ENCODE measurements at places on chromosomes 6 and 20.

DNA sequence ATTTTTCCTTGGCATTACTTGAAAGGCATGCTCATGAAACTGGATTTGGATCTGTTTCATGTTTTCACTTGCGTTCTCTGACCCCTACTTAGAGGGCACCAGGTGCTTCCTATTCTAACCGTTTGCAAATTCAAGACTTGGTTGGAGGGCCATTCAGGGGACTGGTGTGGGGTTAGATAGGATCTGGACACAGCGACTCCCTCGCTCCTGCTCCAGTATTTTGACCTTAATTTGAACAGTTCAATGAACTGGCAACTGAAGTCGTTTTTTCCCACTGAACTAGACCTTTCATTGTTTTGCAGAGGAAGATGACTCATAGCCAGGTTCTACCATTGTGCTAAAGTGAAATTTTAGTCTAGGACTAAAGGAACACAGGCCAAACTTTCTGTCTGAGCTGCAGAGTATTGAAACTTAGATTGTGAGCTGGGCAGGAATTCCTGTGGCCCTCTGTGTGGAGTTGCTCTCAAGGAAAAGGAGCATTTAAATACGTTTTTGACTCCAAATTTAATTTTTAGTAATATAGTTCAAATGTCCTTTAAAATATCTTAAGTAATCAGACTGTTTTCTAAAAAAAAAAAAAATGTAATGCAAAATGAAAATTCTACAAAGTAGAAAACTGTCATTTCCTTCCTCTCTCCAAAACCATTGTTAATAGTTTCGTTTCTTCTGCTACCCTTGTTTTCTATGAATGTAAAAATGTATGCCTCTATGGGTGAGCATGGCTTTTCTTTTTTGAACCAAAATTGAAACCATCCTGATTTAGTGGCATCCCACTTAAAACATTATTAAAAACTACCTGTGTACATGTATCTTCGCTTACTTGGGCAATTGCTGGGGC, 64.8 kb downstream of the UTRN start:
- DNase-seq, result no peak

- DNase-seq, result no peak
Observed at GRCh38 chr20:61786230-61786629, 279.5 kb downstream of the TAF4 start.

DNA sequence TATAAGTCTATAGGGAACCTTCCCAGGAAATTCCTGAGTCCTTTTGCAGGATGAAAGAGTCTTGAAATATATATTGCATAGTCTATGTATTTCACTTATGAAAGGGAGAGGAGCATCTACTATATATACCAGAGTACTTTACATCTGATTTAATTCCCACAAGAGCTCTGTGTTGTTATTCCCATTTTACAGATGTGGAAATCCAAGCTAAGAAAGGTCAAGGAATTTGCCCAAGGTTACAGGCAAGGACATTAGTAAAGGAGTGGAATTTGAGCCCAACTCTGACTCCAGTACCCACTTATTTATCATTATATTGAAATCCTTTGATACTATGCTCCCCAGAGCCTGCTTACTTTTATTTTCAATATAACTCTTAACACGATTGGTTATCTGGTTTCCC, 2.6 kb downstream of the SESN1 start:
- DNase-seq, result no peak

DNA sequence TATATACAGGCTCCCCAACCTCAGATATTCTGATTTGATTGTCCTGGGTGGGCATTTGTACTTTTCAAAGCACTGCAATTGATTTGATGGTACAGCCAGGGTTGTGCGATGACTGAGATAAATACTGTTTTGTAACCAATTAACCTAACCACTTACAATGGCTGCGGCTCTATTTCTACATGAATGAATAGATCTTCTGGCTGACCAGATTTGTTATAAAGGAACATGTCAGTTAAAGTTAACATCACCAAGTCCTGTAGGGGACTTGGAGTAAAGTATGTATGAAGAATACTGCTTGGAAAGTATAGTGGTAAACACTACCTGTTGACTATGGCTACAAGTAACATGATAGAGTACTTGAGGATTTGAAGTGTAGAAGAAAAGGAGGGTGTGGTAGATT, 369.2 kb upstream of the JAG1 start:
- no peak for DNase-seq

- no peak for DNase-seq
Observed at GRCh38 chr20:19492116-19492515, 265.9 kb upstream of the RIN2 start.

DNA sequence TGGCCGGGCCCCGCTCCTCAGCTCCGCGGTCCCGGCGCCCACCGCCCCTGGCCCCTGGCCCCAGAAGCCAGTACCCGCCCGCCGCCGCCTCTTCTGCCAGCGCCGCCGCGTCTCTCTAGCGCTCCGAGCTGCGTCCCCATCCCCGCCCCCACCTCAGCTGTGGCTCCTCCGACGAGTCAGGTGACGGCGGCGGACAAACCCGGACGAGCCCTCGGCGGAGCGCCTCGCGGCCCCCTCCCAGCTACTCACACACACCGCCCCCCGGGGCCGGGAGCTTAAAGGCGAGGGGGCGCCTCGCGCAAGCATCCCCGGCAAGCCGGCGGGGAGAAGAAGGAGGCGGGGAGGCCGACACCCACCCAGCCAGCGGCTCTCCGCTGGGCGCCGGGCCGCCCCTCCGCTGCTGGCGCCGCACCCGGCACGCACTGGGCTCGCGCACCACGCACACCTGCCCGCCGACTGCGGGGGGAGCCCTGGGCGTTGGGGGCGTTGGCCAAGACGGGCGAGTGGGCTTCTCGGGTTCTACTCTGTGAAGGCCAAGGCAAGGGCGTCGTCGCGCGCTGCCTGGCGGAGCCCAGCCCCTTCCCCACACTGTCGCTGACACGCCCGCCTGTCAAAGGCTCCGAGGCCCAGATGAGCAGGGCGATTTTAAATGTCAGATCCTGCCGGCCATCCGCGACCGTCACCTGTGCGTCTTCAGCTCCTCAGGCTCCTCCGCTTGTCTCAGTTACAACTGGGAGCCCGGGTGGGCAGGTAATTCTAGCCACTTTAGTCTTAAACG, at the start of gene SNAP91:
TSS of gene SNAP91 (minus strand) at position 132 of the 778 bp plus-strand sequence. CDS start 1,174 bp downstream, outside the sequence.
- DNase-seq, result no peak

GRCh38 chr20:4297127-4297826, 281.9 kb upstream of the RNF24 start:
- DNase-seq, result no peak

- DNase-seq, result no peak
Observed at GRCh38 chr6:116954938-116955337, 77.9 kb downstream of the RFX6 start.

DNA sequence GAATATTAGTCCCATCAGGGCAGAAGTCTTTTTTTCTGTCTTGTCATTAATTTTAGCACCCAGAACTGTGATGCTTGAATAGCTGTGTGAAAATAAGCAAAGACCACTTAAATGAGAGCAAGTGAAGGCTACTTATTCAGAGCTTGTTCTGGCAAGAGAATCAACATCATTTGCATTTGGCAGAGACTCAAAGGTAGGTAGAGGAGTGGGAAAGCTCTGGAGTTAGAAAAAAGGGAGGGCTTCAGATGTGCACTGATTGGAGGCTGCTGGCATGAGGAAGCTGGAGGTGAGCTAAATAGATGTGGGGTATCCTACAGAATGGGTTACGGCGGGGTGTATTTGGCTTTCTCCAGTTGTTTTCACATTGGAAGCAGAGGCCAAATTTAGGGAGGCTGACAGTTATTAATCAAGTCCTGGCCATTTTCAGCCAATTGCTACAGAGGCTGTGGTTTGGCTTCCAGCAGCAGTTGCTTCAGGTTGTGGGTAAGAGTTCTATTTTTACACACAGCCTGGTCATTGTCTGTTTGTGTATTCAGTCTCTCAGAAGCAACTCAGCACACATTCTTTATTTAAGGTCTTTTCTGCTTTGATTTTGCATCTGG, 254.3 kb downstream of the BTBD3 start:
- no peak for DNase-seq

DNA sequence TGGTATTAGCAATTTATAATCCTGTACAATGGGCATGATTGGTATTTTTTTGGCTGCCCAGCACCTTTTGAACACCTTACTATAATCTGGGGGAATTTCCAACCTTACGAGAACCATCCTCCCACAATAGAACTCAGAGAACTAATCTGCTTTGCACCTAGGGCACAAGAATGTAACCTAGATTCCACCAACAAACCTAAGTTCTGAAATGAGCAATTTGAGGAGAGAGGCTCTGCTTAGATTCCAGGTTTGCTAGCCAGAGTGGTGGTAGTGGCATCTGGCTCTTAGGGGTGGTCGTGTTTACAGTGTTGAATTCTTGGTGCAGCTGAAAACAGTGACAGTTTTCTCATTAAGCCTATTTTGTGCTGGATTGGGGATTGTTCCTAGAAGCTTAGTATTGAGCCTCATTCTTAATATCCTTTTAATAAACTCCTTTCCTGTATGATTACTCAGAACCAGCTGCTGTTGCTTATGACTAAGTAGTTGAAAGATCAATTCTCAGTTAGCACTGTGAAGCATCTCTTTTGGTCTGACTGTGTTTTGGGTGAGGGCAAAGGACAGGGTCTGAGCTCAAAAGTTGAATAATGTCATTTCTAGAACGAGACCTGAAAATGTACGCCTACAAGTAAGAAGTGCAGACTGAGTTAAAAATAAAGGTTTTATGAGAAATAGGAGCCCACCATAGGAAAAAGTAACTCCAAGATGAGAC, 385.6 kb downstream of the CDKAL1 start:
- DNase-seq, result no peak

DNA sequence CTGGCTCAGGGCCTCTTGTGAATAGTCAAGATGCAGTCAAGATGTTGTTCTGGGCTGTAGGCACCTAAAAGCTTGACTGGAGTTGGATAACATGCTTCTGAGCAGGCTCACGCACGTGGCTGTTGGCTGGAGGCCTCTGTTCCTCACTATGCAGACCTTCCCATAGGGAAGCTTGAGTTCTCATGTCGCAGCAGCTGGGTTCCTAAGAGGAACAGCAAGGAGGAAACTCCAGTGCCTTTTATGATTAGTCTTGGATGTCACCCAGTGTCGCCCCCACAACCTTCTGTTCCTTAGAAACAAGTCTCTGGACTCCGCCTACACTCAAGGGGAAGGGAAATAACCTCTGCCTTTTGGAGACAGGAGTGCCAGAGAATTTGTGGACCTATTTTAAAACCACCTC, 210.7 kb downstream of the BCAS1 start:
- DNase-seq, result no peak

DNA sequence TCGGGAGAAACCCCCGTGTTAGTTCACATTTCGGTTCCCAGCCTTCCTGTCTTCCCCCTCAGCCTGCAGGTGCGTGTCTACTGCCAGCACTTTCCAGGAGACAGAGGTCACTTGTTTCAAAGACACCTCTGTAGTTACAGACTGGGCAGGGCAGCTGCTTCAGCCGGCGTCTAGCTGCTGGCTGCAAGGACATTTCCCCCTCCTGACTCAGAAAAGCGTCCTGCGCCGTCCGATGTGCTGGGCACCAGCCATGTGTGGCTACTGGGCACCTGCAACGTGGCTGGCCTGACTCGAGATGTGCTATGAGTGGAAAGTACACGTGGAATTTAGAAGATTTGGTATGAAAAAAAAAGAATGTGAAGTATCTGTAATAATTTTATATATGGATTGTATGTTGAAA, 37.6 kb downstream of the RRBP1 start:
- no peak for DNase-seq

DNA sequence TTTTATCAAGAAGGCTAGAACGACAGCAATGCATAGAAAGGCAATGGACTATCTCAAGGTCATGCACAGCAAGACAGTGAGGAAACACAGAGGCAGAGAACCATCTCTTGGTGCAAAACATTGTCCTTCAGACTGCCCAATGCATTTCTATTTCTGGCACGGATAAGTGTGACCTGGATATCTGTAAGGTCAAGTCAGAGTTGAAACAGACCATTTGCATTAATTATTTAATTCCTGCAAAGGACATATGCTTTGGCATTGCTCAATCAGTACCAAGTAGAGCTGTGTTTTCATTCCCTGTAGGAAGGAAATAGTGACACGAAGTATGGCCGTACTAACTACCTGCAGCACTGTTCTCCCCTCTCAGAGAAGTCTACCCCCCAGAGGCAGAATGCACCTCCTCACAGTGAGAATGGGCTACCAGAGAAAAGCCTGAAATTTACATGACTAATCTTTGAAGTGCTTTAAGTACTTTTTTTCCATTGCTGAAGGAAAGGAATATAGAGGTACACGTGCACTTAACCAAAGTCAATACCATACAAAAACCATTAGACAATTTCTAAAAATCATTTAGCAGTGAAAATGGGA, 32.1 kb upstream of the GSTA4 start:
- DNase-seq, result no peak

- DNase-seq, result no peak
Observed at GRCh38 chr20:15196547-15197255, 859.3 kb upstream of the FLRT3 start.

DNA sequence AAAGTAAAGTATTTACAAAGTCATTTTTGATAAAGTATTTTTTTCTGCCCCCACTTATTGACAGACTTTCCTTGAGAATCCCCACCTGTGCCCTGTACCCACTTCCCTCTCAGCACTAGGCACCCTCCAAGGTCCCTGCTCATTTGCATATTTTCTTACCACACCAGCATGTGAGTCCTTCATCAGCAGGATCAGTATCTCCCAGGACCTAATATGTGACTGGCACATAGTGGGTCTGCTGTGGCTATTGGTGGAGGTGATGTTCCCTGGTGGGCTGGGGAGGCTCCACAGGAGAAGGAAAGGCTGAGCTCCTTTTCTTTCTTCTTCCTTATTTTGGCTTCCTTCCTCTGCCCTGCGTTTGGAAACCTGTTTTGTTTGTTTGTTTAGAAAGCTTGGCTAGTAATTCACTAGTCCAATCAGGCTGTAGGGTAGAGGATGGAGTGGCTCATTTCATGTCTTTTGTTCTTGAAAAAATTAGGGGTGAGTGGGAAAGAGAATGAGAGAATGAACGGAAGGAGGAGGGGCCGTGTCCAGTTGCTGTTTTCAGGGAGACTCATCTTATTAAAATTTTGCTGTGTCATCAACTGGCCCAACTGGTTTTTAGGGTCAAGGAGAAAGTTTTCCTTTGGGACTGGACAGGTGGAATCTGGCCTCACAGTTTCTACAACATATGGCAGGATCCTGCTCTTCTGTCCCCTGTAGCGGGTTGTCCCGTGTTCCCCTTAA, 2.8 kb upstream of the RNF24 start:
- no peak for DNase-seq

GRCh38 chr6:131766631-131767030, 41.2 kb upstream of the ENPP1 start:
- no peak for DNase-seq

GRCh38 chr20:51185277-51185676, 162.4 kb upstream of the KCNG1 start:
- no peak for DNase-seq

GRCh38 chr6:106688177-106688951, 59.0 kb downstream of the QRSL1 start:
- DNase-seq, result no peak

Measured in stimulated activated CD4-positive, alpha-beta T cell treated with anti-CD3 and anti-CD28 coated beads, Interleukin-4, amount 100 ng/mL, for 1 hour (primary cell).